Renal cortex interstitium (tissue), 15 donors: ENCODE measurements at places on chromosomes 3 and 15.

DNA sequence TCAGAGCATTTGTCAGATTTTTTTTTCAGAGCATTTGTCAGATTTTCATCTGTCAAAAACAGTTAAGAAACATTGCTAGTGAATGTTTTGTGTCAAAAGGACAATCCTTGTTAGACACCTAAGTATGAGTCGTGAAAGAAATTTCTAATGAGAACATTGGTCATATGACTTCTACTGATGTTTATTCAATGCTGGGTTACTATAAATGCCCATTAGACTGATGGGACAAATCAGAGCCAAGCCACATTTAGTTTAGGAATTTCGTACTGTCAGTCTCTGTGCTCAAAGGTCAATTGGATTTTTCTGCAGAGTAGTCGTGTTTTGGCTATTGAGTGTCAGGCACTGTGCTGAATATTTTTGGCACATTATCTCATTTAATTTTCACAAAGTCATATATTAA, 31.6 kb downstream of the TSC22D2 start:
- no peak for DNase-seq

DNA sequence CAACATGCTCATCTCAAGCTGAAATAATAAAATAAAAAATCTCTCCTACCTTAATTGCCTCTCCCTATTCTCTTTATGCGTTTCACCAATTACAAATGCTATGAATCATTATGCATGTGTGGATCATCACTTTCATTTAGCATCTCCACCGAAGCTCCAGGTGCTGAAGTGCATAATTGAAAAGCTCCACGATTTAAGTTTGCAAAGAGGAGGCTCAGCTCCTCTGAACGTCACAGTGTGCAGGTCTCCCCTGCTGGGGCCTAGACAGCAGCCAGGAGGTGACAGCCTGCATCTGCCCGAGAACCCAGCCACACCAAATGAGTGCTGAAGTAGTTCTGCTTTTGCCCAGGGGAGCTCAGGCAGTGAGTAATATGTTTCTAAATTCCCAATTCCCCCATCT, 60.5 kb upstream of the GLCE start:
- no peak for DNase-seq

DNA sequence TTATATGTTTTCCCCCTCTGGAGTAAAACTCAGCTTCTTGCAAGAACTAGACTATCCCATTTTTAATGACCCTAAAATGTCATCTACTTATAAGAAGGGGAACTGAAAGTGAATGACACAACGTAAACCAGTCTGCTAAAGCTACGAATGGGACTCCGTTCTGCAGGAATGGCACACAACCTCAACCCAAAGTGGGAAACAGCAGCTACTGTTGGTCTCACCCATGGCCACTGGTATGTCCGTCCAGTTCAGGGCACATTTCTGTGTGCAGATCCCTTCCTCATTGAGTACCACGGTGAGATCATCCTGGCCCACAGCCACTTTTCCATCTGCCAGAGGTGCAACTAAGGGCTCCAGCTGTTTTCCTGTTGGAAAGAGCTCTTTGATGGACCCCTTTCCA, 23.8 kb downstream of the VPS39 start:
- no peak for DNase-seq

DNA sequence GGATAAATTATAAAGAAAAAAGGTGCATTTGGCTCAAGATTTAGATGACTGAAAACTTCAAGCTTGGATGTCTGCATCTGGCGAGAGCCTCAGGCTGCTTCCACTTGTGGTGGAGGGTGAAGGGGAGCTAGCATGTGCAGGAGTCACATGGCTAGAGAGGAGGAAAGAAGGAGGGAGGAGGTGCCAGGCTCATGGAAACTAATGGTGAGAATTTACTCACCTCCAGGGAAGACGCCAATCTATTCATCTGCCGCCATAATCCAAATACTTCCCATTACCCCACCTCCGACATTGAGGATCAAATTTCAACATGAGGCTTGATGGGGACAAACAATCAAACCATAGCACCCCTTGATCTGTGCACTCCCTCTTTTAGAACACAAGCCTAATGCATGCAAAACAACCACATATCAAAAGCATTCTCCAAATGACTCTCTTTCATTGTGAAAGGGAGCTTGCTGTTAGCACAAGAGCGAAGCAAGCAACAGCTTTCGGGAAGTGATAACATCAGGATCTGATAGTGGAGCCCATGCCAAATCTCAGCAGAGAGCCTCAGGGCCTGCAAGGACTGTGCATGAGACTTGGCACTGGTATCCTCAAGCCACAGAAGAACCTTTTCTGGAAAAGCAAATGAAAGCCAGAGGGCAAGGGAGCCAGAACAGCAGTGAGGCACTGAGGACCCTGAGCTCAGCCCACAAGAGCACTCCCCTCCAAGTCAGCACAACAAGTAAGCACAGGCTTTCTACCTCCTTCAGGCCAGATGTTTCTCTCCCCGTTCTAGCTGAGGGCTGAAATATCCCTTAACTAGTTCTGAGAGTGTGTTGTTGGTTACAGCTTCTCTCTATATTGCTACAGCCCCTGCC, 50.2 kb upstream of the THBS1 start:
- DNase-seq: no peak

- DNase-seq: no peak
Observed at GRCh38 chr15:57035664-57036063, 117.2 kb downstream of the TCF12 start.

DNA sequence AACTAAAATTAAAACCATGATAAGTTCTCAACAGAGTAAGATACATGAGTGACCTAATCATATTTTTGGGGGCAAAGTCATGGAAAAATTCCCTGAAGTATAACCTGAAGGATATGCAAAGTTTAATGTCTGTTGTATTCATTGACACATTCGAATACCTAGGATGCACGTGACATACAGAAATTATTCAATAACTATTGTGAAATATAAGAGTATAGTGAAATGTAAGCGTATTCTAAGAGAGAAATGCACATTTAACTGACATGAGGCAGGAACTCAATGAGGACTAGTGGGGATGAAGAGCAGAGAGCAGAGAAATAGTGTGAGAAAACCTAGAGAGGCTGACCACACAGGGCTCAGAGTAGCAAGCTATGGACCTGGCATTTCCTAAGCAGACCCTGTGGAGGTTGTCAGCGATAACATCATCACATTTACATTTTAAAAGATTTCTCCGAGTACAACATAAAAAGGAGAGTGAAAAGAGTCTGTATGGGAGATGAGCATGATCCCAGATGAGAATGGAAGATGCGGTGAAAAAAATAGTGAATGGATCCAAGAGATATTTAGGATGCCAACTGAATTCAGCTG, 588.8 kb downstream of the MAGI1 start:
- no peak for DNase-seq

- no peak for DNase-seq
Observed at GRCh38 chr3:128408693-128409623, 57.7 kb downstream of the DNAJB8 start.

- DNase-seq: no peak
Observed at GRCh38 chr3:37901721-37902120, 40.0 kb downstream of the CTDSPL start.

DNA sequence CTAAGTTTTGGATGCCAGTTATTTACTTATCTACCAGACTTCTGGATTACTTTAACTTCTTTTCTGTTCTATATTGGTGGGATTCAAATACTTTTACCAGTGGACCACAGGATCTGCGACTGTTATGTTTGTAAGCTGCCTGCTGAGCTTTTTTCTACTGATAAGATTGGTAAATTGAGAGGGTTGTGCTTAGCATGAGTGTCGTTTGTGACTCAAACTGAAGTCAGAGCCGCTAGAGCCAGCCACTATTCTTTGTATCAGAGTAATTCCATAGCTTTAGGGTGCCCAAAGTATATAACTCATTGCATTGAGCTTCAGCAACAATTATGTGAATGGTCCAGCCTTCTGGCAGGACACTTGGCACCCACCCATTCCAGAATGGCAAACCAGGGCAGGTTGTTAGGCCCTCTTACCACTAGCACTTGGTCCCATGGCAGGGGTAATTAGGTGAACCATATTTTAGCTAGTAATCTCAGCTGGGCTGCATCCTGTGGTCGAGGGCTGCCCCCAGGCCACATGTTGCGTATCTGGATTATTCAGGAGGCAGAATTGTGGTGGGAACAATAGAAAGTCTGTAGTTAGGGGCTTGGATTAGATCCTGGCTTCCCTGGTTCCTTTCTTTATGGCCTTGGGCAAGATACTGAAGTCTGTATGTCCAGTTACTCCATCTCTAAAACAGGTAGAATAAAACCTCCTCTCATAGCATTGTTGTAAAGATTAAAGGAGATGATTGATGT, 6.0 kb downstream of the PLCL2 start:
- DNase-seq: no peak

DNA sequence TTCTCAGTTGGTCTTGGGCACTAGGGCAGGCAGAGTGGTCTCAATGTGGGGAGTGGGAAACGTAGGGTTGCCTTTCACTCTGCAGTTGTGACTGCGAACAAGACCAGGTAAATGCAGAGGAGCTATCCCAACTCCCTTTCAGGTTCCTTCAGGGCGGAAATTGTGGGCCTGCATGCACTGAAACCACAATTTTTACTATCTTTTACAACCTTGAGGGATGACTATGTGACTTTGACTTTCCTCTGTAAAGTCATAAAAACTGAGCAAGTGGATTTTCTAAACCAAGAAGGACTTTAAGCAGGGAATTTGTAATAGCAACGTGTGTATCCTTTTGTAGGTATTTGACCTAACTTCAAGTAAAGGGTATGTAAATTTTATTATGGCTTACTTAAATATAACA, 171.4 kb upstream of the CADPS start:
- DNase-seq: no peak

DNA sequence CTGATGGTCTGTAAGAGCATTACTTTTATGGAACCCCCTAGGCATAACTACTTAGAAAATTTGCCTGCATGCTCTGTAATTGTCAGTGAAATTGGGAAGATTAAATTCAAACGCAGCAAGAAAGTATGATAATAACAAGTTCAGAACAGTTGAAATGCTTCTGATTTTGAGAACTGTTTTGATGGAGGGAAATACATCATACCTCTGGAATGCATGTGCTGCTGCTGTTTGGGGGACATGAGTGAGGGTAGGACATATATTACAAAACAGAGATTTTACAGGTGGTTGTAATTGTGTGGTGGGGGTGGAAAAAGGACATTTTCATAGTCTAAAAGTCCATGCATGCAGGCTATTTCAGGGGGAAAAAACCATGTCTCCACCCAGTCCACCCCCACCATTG, 135.0 kb upstream of the DPH6 start:
- DNase-seq: no peak

DNA sequence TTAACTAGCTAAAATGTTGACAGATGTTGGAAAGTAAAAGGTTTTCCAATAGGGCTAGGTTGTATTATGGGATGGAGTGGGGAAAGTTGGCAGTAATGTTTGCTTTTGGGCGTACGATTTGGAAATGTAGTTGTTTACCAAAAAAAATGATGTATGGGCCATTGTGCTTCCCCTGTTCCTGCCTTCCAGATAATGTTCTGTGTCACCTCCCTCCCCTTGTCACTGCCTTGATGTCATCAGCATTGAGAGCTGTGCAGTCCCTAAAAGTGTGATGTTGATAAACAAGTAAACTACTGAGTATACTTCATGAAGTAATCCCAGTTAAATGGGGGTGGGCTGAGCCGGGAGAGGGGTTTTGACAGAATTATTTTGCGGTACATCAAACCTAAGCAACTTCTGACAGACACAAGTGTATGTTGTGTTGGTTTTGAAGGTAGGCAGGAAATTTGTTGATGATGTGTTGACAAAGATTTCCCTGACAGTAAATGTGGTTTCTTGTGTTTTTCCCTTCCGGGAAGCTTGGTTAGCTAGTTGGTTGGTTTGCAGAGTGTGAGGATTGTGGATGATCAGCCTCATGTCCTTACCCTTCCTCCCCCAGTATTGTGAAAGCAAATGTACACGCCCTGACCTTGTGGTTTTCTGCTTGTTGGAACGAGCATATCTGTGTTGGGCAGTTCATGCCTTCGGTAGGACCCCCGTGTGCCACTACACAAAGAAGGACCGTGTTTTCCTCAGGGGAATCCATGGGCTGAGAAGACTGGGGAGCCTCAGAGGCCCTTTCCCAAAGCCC, 87.3 kb downstream of the PGPEP1L start:
- DNase-seq: no peak

DNA sequence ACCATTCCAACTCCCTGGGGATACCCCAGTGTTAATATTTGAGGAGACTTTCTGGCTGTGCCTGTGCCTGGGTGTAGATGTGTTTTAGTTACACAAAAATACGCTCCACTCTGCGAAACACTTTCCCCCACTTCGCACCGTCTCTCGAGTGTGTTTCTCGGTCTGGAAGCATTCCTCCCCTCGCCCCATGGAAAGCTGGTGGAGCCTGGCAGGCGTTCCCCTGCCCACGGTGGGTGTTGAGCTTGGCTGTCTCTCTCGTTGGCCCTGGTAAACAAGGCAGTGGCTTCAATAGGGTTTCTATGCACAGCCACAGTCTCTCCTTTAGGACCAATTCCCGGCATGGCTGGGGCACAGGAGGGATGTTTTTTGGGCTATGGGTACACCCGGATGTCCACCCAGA, 19.3 kb downstream of the IQSEC1 start:
- no peak for DNase-seq
